ENCODE measurements at places on chromosomes 3 and 15.

DNA sequence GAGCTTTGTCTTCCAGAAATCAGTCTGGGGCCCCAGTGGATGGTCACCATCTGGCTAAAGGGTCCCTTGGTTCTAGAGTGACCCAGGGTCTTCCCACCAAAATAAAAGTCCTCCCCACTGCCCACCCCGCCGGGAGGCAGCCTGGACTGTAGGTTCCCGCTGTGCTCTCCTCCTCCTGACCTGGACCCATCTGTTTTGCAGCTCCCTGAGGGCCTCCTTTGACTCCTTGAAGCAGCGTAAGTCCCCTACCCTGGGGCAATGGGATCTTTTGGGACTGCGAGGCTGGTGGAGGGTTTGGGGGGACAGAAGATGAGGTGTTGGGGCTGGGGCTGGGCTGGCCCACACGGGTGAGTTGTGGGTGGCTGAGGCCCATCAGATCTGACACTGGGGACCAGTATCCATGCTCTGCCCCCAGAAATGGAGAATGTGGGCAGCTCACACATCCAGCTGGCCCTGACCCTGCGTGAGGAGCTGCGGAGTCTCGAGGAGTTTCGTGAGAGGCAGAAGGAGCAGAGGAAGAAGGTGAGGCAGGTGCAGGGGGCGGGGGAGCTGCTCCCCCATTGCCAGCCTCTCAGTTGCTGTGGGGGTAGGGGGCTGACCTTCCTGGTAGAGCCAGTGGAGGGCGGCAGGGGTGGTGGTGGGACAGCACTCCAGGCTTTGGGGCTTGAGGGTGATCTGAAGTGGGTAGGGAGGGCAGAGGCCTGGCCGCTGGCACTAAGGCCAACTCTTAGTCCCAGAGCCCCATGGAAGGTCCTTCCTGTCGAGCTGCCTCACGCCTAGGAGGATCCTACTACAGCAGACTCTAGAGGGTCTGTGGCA, 30.4 kb downstream of the PSTPIP1 start:
- no peak for DNase-seq

- no peak for DNase-seq
Observed at GRCh38 chr3:152574461-152575079, 260.4 kb upstream of the P2RY1 start.

- DNase-seq: no peak
Observed at GRCh38 chr3:141085343-141086070, 34.4 kb downstream of the SPSB4 start.

DNA sequence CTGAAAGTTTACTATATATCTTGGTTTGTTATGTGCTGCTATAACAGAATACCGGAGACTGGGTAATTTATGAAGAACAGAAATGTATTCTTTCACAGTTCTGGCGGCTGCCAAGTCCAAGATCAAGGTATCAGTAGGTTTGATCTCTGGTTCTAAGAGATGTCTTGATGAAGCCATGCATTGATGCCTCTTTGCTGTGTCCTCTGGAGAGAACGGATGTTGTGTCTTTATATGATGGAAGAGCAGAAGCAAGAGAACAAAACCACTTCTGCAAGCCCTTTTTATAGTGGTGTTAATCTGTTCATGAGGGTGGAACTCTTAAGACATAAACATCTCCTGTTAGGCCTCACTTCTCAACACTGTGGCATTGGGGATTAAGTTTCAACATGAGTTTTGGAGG, 62.7 kb downstream of the TCF12 start:
- no peak for DNase-seq

DNA sequence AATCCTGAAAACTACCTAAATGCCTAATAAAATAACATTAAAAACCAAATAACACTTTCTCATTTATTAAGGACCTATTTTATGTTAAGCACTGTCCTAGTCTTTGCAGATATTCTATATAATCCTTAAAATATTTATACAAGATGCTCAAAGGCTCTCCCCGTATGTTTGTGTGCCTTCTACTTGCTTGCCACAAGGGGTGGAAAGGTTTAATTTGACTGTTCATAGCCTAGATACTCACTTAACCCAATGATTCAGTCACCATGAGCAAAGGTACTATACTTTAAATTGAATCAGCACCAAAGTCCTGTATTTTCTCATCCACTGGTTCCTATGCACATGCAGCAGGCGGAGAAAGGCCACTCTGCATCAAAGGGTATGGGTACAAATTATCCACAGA, 32.0 kb downstream of the LSAMP start:
- DNase-seq: no peak

GRCh38 chr3:71389911-71390573, 193.5 kb downstream of the FOXP1 start:
- DNase-seq: no peak
